ENCODE measurements at places on chromosomes 11 and 22. TPM values are rescaled to one million over a fixed set of nuclear protein-coding genes. Genes with fewer than 3 reads are reported as not detected.

DNA sequence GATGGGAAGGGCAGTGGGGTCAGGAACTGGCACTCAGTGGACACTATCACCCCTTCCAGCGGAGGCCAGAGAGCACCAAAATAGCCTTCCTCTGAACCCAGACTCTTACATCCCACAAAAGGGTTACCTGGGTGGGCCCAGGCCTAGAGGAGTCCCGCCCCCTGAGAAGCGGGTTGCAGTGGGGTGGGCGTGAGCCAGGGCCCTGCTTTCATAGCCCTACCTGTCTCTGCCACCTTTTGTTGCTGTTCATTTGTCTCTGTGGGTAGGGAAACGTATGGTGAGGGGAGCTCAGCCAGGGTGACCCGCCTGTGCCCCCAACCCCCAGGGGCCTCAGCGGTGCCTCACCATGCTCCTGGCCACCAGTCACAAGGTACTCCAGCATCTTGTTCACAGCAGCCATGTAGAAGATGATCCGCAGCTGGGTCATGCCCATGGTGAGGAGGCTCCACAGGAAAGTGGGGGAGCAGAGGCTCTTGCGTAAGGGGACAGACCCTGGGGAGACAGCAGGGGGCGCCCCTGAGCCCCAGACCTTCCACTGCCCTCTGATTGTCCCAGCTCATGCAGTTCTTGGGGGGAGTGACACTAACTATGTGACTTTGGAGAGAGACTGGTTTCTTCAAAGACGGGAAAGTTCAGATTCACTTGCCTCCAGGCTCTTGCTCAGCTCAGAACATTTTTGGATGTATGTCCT is 24.0 kb downstream of the SLC43A1 start:
- DNase-seq: peak; percentile 82

GRCh38 chr11:7538031-7538430 is 24.2 kb downstream of the PPFIBP2 start:
- DNase-seq: peak; percentile 54

GRCh38 chr11:95121698-95122097 is 32.1 kb downstream of the ENDOD1 start:
- no peak for DNase-seq

The MCHR1 gene
- total RNA-seq: not detected

GRCh38 chr11:117058761-117059261 is 39.4 kb downstream of the SIK3 start:
- DNase-seq: no peak

The RAPSN gene
- total RNA-seq: not detected

- DNase-seq: no peak
Observed at GRCh38 chr11:538431-539051, 1.2 kb downstream of the LRRC56 start.

- DNase-seq: no peak
Observed at GRCh38 chr11:89529626-89530380, 38.6 kb upstream of the NOX4 start.

- no peak for DNase-seq
Observed at GRCh38 chr11:106770489-106771085, 247.7 kb downstream of the GUCY1A2 start.

The BDNF gene
- not detected for total RNA-seq

DNA sequence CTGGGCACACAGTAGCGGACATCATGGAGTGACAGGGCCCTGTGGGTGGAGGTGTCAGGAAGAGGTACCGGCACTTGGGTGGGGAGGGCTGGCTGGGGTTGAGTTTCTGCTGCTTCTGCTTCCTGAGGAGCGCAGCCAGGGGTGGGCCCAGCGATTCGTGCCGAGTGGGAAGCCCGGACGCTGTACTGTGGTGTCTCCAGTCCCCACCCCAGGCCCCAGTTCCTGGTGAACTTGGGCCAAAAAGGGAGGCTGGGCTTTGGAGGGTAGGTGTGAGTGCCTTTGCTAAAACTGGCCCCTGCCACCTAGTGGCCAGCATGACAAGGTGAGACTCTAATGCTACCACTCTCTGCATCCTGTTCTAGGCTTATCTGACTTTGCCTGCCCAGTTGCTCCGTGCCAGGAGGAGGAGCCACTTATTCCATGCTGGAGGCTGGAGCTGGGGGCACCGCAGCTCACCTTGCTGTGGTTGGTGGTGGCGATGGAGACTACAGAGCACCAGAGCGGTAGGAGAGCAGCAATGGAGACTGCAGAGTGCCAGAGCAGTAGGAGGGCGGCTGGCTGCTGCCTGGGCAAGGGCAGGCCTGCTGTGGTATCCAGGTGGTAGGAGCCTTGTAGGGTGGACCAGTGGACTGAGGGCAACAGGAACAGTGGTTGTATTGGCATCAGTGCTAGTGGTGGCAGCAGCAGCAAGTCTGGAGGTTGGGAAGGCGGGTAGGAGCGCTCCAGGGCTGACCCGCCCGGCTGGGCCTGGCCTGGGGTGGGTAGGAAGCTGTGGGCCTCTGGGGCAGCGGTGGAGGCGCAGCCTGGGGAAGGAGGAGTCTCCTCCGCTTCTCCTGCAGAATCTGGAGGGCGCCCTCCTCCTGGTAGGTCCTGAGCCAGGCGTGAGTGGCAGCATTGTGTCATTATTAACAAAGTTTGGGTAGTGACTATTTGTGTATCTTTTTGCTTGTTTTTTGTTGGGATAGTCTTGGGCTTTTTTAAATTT is 2.2 kb upstream of the RFPL2 start:
- peak; percentile 56 for DNase-seq

DNA sequence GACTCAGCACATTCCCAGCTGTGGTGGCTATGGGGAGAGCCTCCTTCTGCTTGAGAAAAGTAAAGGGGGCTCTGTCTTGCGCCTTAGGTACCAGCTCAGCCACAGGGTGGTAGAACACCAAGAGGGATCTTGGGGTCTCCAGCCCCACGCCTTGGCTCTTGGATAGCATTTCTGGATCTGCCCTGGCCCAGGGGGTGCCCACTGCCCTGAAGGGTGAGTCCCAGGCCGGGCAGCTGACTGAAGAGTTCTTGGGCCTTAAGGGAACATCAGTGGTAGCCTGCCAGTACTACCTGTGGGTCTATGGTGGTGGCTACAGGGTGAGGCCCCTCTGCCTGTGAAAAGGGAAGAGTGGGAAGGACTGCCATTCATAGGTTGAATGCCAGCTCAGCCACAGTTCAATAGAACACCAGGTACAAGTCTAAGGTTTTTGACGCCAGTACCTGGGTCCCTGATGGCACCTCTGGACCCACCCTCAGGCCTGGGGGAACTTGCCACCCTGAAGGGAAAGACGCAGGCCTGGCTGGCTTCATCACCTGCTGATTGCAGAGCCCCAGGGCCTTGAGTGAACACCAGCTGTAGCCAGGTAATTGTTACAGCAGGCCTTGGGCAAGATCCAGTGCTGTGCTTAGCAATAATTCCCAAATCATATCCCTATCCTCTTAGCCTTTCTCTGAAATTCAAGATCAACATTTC is 3.9 kb downstream of the CWF19L2 start:
- no peak for DNase-seq

GRCh38 chr11:128911239-128911638 is 20.1 kb downstream of the KCNJ5 start:
- DNase-seq: no peak

- DNase-seq: no peak
Observed at GRCh38 chr11:78773077-78773476, 198.4 kb upstream of the NARS2 start.

GRCh38 chr22:29479417-29480261 is at the start of gene NEFH:
Gene NEFH, plus strand, starts transcription at chr22:29480218. Its CDS starts 45 bp downstream, at chr22:29480263.
- DNase-seq: no peak

GRCh38 chr22:22666307-22667091 is 22.1 kb downstream of the GGTLC2 start:
- peak; percentile 55 for DNase-seq

DNA sequence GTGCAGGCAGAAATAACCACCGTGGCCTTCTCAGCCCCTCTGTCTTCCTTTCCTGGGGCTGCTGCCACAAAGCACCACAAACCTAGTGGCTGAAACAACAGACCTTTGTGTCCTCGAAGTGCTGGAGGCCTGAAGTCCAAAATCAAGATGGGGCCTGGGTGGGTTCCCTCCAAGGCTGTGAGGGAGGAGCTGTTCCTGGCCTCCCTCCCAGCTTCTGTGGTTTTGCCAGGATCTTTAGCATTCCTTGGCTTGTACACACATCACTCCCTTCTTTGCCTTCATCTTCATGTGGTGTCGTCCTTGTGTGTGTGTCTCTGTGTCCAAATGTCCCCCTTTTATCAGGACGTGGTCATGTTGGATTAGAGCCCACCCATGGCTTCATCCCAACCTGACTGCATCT is 29.0 kb upstream of the PARVG start:
- no peak for DNase-seq

The SLC5A4 gene
- total RNA-seq: not detected

The FOLH1 gene
- not detected for total RNA-seq

- no peak for DNase-seq
Observed at GRCh38 chr11:35380603-35381002, 38.8 kb downstream of the SLC1A2 start.

GRCh38 chr11:110317516-110317932 is 21.1 kb upstream of the RDX start:
- DNase-seq: no peak

The MIAT gene
- 19.7 TPM for total RNA-seq

The SNX32 gene
- total RNA-seq: 2.9 TPM

- DNase-seq: peak; percentile 7
Observed at GRCh38 chr22:25950111-25950510, 208.1 kb downstream of the MYO18B start.

DNA sequence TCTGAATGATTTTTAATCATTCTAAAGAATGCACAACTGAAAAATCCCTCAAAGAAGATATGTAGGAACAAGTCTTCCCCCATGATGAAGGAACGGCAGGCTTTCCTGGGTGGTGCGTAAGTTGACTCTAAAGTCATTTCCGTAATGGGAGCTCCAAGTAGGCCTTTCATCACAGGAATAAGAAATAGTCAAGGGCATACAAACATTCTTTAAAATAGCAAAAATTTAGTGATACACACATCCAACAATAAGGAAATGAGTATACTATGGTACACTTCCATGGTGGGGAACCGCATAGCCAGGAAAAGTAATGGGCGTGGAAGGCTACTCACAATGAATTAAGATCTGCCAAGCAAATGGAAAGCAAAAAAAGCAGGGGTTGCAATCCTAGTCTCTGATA is 10.7 kb downstream of the CD59 start:
- DNase-seq: no peak

- no peak for DNase-seq
Observed at GRCh38 chr11:71298016-71298550, 45.7 kb upstream of the SHANK2 start.

Data from activated CD4-positive, alpha-beta T cell treated with anti-CD3 and anti-CD28 coated beads for 36 hours (primary cell).